ENCODE measurements at places on chromosomes 7 and 10.

DNA sequence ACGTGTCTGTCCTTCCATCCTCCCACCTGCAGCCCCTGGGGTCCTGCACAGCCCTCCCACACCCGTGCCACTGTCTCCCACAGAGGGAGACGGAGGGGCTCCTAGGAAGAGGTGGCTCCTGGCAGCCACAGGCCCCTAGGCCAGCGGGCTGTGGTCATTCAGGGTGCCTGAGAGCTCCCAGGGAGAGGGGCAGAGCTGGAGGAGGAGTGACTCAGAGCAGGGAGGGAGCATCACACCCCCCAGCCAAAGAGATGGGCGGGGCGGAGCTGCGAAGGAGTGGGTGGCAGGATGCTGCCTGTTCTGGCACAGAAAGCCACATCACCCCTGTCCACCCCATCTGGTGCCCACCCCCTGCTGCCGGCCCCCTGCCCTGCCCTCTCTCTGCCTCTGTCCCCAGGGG, 50.5 kb downstream of the STK32C start:
- DNase-seq: peak; percentile 13

GRCh38 chr7:93119191-93119905, 1.6 kb upstream of the SAMD9 start:
- no peak for DNase-seq

DNA sequence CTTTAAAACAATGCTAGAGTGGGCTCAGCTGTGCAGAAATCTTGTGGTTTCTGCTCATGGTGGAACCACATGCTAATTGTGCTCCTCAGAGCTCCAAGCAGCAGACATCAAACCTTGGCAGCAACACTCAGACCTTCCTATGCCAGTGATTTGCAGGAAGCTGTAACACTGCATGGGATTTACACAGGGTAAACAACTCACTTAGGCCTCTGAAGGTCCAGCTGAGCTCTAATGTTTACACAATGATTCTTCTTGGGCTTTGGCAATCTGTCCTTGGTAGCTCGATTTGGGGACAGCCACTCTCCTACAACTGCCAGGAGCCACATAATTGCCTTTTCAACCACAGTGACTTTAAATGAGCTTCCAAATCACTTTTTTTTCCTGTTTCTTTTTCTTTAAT, 97.7 kb upstream of the PDLIM1 start:
- DNase-seq: no peak

DNA sequence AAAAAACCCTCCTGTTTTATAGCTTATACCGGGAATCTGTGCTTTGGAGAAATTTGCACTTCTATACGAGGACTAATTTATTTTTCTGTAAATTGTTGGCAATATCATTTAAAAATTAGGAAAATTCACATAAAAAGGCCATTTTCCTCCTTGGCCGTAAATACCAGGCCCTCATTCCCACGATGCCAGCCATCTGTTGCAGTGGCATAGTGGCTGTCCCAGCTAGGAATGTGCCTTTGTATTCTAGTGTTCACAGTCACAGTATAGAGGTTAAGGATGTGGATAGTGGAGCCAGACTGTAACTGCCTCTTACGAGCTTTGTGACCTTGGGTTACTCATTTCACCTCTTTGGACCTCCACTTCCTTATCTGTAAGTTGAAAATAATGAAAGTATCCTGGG, 312.5 kb downstream of the GPR158 start:
- DNase-seq: no peak

DNA sequence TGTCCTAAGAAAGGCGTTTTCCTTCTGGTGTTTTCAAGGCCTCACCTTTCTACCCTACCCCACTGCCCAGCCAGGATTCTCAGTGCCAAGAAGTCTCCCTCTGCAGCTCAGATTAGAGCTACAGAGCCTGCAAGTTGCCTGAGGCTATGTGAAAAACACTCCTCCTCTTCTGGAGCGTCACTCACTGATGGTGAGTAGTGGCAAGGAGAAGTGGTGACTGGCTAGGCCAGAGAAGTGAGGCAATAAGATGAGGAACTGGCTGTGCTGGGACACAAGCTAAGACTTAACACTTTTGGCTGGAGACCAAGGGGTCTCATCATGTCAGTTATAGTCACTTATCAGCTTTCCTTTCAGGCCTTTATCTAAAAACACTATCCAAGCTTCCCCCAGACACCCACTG, 86.7 kb upstream of the PRKAR2B start:
- DNase-seq: no peak

- DNase-seq: no peak
These were observed 80.7 kb upstream of the CHST15 start for GRCh38 chr10:124174071-124174566.

DNA sequence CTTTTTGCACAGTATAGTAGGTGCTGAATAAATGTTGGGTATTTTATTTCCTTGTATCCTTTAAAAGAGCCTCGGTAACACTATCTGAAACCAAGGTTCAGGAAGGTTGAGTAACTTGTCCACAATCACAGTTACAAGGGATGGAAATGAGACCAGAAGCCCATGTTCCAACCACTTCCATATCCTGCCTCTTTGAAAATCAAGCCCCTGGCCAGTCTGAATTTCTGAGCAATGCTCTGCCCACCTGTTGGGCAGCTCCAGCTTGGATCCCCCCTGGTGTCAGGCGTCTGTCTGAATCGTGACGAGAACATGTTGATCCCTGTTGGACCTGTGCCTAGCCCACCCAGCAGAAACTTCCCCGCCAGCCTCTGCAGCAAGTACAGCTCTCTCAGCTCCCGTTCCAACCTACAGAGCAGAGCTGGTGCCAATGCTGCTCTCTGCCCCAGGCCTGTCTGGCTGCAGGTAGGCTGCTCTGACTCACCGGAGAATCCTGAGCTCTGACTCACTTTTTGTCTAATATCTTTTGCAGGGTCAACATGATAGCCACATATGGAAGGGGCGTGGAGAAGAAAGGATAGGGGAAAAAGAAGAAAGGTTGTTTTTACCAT, 595.5 kb downstream of the INHBA start:
- no peak for DNase-seq

DNA sequence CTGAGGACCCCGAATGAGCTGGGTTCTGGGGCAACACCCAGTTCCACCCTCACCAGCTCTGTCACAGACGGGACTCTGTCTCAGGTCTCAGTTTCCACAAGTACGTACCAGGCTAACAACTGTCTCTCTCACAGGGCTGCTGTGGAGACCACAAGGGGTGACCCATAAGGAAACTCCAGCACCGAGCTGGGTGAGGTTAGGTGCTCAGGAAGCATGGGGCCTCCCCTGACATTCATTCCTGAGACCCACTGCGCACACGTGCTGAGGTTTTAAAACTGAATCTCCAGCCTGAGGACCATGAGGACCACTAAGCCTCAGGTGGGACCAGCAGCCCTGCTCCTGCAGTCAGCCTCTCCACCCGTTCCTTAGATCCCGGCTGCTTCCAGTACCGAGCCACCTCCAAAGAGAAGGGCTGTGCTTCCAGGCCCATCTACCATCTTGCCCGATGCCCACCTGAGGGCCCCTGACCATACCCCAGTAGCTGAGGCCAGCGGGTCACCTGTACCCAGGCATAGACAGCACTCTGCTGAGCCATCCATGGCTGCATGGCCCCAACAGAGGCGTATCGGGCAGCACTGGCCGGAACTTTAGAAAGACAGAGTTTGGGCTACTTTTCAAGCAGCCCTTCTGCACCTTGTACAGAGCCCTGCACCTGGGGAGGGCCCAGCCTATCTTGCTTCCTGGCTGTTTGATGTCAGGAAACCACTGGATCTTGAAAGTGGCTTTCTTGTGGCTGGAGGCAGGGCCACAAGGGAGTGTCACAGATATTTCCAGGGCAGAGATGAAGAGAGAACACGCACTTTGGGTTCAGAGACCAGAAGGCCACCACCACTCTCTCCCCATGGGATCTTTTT, 18.7 kb downstream of the HSPA12A start:
- peak; percentile 28 for DNase-seq

DNA sequence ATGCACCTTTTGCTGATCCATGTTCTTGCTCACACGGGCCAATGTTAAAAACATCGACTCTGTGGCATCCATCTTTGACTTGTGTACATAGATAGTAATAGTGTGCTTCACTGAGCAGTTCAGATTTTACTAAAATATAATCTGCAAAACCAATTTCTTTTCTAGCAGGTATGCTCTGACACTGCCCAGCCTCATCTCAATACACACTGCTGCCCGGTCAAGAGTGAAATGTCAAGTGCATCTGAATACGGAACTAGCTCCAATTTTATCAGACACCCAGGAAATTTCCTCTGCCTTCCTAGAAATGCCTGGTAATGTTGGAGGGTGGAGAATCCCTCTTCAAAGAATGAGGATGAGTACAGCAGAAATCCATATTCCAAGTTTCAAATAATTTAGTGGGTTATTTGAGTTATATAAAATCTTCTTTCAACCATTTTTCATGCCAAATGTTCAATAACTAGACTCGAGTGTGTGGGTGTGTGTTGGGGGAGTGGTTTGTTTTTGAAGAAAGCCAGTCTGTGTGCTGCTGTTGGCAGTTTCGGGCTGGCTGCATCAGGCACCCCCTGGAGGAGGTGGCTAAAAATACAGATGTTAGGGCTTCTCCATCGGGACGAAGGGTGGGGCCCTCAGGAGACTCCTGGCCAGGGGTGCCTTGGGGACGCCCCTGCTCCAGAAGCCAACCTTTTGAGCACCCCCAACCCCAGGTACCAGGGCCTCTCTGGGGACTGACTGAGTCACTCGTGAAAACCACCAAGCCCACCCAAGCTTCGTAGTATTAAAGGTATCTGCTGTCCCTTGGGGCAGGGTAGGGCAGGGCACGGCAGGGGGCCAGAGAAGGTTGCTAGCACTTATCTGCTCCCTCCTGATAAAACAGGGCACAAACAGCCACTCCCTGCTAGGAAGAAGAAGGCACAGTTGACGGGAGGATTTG, 15.4 kb downstream of the CTBP2 start:
- peak; percentile 34 for DNase-seq

DNA sequence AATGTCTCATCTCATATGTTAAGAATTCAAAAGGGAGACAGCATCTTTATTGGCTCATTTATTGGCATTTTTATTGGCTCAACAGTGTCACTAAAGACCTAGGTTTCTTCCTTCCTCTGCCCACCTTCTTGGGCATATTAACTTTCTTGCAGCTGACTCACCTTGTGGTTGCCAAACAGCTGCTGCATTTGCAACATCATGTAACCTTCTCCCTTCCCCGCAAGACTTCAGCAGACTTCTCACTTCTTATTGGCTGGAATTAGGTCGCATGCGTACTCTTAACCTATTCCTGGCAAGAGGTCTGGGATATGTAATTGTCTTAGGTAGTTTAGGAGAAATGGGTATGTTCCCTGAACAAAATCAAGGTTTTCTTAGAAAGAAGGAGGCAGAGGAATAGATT, 263.2 kb downstream of the POU6F2 start:
- DNase-seq: no peak

GRCh38 chr10:6487920-6488319, 92.2 kb downstream of the PRKCQ start:
- no peak for DNase-seq

GRCh38 chr7:770336-770735, 43.3 kb upstream of the PRKAR1B start:
- no peak for DNase-seq

DNA sequence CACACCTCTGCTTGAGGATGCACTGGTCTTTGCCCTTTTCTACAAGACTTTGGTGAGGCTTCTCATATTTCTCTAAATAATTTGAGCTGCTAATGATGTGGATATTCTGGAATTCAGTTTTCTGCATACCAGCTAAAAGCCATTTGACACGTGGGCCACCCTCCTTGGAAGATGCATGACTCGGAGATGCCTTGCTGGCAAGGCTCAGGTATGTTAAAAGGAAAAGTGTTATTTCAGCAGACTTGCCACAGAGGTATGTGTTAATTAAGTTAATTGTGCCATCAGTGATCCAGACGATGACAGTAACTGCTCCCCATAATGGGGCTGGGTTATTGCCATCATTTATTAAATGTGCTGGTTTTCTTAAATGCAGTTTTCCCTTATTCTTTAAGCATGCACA, 8.8 kb upstream of the GFRA1 start:
- no peak for DNase-seq

DNA sequence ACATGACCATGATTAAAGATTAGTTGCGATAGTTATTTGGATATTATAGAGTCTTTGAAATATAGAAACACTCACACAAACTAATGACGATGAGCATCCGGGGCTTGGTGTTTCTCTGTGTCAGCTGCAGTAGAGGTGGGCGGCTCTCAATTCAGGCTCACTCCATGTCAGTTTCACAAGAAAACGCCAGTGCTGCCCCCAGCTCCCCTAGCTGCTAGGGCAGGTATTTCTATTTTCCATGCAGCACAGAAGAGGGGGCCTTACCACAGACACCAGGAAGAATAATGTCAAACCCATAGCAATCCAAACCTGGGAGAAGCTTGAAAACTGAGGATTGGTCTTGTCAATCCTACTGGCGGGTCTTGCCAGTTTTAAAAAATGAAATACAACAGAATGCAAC, 197.1 kb downstream of the PHTF2 start:
- no peak for DNase-seq

DNA sequence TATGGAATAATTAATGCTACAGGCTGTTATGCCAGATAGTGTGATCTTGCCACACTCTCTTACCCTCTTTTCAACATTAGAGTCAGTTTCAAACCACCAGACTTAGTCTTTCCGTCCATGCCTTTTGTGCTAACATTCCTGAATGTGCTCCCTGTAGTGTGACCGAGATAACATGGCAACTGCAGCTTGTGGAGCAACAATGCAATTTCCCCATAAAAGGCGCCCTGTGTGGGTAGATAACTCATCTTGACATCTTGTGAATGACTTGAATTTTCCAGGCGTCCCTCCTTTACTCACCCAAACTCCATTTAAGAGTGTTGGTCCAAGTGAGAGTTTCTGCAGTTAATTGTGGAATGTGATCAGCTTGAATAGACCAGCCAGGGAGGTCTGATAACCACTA, 99.6 kb downstream of the DNAH11 start:
- no peak for DNase-seq

DNA sequence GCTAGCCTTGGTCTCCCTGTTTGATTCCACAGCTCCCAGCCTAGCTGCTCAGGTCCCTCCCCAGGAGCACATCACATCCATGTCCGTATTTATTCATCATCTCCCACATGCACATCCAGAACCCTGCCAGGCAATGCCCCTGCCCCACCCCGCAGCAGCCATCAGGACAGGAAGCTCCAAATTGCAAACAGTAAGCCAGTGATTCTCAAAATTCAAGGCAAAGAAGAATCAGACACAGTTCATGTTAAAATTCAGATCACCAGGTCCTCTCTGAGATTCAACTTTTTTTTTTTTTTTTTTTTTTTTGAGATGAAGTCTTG, 17.7 kb downstream of the LRRC20 start:
- DNase-seq: no peak

GRCh38 chr10:96690755-96691730, 29.3 kb downstream of the PIK3AP1 start:
- DNase-seq: peak; percentile 31
